CD4-positive, alpha-beta T cell treated with Interleukin-17A for 1 hour (primary cell): ENCODE measurements at places on chromosomes 1 and 21.

- DNase-seq = no peak
Measured at GRCh38 chr1:76298399-76298798, 223.9 kb downstream of the ST6GALNAC3 start.

GRCh38 chr1:101102426-101103156, 77.0 kb upstream of the DPH5 start:
- no peak for DNase-seq

GRCh38 chr1:148389027-148389339, 94.1 kb downstream of the PPIAL4G start:
- no peak for DNase-seq

DNA sequence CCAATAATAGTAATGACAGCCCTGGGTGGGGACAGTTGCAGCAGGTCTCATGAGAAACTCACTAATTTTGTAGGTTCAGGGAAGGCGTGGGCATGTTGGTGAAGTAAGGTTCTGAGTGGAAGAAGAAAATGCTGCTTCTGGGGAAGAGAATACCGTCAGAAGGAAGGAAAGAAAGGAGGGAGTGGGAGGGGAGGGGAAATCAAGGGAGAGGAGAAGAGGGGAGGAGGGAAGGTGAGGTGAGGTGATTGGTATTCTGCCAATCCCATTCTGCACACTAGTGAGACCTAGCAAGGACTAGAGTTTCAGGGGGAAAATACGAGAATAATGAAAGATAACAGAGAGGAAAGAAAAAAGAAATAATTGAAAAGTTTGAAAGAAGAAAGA, 32.4 kb upstream of the MGST3 start:
- DNase-seq = no peak

- DNase-seq = no peak
Measured at GRCh38 chr1:32813941-32814739, 3.0 kb downstream of the YARS1 start.

DNA sequence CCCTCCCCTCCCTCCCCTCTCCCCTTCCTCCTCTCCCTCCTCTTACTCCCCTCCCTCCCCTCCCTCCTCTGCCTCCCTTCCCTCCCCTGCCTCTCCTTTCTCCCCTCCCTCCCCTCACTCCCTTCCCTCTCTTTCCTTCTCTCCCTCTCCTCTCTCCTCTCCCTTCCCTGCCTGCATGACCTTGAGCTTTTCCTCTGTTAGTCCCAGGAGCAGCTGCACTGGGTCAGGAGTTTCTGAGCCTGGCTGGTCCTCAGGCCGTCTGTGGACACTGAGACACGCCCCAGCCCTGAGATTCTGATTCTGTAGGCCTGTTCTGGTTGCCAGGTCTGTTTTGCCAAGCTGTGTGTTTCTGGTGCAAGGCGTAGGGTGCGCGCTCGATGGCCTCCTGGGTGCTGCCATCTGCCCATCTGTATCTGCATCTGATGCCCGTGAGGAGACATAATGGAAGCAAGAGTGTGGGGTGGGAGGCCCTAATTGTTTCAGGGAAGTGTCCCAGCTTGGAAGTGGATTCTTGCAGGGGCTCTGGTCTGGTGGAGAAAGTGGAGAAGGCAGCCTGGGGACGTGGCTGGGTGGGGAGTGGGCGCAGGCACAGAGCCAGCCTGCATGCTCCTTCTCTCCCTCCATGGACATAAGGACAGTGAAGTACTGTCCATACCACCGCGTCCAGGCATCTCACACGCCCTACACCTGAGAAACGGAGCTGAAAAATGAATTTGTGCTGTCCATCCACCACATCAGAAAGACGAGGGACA, 97.2 kb downstream of the WDR4 start:
- no peak for DNase-seq

DNA sequence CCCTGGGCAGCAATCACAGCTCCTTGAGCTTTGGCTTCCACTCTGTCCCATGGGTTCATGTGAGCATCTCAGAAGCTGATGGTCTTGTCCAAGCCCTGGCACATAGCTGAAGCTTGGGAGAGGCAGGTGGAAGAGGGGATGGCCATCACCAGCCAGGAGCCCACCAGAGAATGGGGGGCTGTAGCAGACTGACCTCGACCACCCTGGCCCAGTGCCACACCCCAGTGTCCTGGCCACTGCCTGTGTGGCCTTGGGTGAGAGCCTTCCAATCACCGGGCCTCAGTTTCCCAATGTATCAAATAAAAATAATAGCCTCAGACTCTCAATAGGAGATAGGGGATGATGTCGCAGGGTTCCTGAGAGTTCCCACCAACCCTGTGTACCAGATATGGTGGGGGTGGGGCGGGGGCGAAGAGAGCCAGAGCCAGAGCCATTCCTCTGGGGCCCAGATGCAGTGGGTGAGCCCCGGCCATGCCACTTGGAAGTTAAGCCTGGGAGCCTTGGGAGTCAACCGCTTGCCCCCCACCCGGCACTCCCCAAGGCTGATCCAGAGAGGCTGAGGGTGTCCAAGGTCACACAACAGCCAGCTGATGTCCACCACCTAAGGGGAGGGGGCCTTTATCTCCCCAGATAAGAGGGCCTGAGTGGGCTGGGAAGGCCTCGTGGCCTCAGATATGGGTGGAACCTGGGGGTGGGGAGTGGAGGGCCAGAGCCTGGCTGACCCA, 9.3 kb upstream of the EDN2 start:
- DNase-seq = no peak

GRCh38 chr1:114755006-114755931, 2.5 kb downstream of the CSDE1 start:
- no peak for DNase-seq

DNA sequence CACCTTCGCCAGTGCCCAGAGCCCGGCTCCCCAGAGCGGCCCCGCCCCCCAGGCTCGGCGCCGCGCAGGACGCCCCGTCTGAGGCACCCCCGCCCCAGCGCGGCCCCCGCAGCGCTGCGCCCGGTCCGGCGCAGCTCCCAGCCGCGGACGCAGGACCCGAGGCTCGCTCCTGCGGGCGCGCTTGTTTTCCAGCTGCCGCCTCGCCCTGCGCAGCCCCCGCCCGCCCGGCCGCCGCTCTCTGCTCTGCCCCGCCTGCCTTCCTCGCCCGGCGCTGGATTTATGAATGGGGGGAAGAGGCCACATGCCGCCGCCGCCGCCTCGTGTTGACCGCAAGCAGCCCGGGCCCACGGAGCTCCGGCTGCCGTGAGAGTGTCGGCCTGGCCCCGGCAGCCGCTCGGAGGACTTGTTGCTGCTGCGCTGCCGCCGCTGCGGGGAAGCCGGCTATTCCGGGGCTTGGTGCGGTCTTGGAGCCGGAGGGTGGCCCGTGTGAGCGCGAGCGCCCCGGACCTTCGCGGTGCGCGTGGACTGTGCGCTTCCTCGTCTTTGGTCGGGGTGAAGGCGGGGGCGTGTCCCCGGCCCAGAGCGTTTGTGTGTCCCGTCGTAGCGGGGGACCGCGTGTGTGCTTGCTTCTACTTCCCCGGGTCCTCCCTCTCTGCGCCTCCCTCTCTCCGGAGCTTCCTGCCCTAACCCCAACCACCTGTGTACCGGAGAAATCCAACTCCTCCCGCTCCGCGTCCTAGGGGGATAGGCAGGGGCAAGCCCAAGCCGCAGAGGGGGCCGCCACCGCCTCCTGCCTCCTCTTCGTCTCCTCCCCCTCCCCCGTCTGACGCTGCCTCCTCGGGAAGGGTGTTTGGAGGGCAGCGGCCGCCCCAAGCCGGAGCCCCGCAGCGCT, 736 bp downstream of the KCNC4 start:
- peak; percentile 70 for DNase-seq

DNA sequence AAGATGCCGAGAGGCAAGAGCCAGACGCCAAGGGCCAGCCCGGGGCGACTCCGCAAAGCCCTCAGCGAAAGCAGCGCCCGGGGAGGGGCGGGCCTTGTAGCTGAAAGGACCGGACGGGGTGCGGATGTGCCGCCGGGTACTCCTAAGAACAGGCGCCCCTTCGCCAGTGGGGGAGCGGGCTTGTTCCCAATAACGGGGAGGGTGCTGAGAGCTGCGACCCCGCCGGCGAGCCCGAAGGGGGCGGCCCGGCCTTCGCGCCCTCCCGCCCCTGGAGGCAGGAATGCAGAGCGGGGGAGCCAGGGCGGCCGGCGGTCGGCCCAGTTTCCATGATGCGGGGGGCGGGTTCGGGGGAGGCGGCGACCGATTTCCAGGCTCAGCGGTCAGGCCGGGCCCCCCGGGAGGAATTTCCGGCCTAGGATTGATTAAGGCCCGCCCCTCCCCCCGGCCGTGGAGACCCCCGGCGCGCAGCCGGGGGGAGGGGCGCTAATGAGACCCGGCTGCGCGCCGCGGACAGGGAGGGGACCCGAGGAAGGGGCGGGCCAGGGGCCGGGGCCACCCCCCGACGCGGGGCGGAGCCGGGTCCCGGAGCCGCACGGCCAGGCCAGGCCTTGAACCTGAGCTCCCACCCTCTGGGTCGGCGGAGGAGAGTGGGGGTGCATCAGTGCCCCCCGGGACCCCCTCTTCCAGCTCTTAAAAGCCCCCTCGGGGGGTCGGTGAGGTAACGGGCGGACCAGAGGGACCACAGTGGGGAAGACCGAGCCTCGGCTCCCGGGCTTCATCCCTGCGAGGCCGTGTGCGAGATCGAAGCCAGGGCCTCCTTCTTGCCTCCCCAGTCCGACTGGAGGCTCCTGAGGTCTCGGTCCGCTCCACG, 898 bp upstream of the TMEM200B start:
- DNase-seq = peak; percentile 50

DNA sequence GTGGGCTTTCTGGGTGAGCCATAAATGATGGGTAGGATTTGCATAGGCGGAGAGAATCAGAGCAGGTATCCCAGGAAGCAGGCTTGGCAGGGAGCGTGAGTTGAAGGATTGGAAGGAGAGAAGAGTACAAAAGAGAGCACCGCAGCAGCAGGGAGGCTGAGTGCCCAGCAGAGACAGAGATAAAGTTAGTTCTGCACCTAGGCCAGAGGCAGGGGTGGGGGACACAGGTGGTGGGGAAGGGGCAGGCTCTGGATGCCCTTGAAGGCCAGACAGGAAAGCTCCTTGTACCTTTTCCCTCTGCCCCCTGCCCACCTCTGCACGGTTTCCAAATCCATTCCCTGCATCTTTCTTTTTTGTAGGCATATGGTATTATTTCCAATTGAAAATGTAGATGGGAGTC, 33.0 kb upstream of the TRABD2B start:
- DNase-seq = no peak

GRCh38 chr1:198113342-198113750, 43.5 kb upstream of the NEK7 start:
- no peak for DNase-seq

GRCh38 chr1:157135646-157136045, 2.5 kb downstream of the ETV3 start:
- no peak for DNase-seq

- peak; percentile 85 for DNase-seq
Measured at GRCh38 chr1:26317612-26318337, at the start of gene CD52. Gene CD52, plus strand, starts transcription at chr1:26317958. Its CDS starts 60 bp downstream, at chr1:26318018.

DNA sequence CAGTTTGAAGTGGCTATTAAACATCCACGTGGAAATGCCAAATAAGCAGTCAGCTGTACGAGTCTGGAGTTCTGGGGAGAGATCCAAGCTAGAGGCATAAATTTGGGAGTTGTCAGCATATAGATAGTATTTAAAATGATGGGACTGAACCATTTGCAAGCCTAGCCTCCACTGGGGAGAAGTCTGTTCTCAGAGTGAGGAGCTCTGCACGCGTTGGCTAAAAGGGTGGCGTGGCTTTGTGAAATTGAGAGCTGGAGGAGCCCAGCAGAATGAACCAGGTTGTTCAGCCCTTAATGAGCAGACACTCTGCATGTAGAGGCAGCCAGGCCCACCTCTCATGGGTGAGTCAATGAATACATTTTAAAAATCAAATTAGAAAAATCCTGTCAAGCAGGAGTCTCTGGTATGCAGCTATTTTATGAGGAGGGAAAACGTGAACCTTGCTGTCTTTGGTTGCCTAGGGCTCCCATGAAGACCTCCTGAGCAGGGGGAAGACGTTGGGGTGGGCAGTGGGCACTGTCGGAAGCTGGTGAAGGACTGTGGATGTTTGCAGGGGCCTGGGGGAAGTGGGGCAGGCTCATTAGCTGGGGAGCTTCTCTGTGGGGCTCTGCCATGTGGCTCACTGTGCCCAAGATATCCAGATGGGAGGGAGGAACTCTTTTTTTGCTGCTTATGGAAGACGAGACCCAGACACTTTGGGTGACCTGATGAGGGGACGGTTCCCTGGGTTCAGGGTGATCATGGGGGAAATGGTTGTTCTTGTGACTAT, 18.8 kb downstream of the TMCC2 start:
- no peak for DNase-seq

DNA sequence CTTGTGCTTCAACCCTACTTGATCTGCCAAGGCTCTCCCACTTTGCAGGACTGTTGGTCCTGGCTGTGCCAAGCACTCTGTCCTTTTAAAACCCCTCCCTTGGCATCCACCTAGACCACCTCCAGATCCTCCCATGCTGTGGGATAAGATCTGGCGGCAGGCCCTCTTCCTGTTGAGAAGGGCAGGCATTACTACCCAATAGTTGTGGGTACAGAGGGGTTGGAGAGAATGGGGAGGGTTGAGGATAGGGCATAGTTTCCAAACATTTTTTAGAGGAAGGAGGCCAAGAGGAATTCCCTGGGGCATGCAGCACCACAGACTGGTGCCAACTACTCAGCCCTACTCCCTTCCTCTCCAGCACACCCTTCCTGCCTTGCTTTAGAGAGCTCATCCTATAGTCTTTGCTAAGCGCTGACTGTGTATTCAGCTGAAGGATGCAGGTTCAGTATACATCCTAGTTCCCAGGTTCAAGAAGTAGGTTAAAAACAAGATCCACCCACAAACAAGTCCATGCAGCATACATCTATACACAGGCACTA, 70.7 kb downstream of the TRABD2B start:
- no peak for DNase-seq

DNA sequence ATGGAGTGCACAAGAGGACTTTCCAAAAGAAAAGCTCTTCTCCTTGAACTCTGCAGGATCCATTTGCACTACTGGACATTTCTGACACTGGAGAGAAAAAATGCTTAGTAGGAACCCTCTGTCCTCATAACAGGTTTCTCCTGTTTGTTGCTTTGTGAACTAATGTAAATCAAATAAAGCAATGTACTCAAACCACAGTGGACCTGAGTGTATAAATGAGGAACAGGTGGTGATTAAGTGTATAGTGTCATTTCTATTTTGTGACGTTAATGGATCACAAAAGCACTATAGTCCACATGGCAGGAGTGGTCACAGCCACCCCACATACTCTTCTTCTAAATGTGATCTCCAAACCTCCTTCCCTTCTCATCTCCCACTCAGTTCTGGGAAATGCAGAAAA, 268.4 kb upstream of the DUSP10 start:
- DNase-seq = no peak

- DNase-seq = no peak
Measured at GRCh38 chr1:232333419-232333767, 296.5 kb downstream of the SIPA1L2 start.

- DNase-seq = peak; percentile 47
Measured at GRCh38 chr21:31011412-31011811, 26.9 kb downstream of the KRTAP19-8 start.

GRCh38 chr1:112529301-112529700, 20.5 kb downstream of the WNT2B start:
- DNase-seq = no peak
